ENCODE measurements at places on chromosomes 3 and 15.

DNA sequence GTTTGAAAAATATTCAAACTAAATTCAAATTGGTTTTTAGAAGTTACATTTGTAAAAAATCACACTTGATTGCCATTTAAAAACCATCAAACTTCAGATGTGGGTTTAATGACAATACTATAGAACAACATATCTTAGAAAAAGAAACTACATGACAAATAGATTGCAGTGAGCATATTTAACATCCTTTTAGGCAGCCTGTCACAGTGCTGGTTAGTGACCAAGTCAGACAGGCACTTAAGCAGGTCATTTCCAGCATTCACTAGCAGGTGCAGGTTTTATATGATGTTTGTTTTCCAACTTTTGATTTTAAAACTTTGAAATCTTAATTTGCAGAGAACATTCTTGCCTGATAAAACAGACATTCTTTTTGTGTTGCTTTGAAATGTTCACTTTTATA, 115.7 kb downstream of the MBNL1 start:
- no peak for DNase-seq

DNA sequence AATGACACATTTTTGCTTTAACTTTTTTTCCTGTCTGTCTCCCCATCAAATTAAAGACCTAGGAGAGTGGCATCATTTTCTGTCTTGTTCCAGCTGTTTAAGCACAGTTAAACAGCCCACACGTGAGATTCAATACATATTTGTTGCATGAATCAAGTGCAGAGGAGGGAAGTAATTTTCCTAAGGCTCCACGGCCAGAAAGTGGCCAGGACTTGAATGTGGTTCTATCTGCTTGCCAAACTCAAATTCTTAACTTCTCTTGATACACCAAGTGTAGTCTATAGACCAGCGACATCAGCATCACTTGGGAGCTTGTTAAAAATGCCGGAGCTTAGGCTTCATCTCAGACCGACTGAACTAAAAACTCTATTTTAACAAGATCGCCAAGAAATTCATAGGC, 724.8 kb upstream of the CFAP20DC start:
- no peak for DNase-seq

DNA sequence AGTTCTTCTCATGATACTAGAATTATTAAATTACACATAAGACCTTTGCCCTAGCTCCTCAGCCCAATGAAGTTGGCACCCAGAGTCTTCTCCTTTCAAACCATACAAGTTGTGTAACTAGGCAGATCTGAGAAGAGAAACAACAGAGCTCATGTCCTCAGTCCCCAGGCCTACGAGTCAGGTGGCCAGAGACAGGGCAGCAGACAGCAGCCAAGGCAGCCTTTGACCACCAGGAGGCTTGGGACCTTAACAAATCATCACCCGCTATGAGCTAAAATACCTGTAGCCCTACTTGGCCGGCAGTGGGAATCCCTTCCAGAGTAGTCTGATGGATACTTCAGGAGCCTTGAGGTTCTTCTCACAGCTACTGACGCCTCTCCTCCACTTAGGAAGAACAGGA, 18.3 kb downstream of the STIMATE start:
- DNase-seq: no peak

GRCh38 chr3:143731320-143731719, 116.9 kb downstream of the SLC9A9 start:
- no peak for DNase-seq

DNA sequence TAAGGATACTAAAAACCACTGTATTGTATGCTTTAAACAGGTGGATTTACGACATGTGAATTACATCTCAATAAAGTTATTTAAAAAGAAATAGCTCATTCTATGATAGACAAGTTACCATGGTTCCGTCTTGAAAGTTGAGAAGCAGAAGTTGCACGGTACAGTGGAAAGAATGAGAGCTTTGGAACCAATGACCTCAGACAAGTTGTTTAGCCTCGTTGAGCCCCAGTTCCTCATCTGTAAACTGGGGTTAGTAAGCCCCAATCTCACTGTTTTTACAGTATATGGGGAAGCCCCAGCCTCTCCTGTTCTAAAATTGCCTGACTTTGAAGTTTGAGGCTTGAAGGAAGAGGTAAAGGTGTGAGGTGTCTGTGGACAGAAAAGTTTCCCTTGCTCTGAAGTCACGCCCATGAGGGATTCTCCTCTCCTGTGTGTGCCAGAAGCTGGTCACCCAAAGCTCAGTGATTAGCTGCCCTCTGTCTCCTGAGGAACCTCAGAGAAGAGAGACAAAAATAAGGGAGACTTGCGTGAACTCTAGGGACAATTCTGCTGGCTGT, 10.0 kb downstream of the CRYGS start:
- no peak for DNase-seq

- DNase-seq: no peak
Measured at GRCh38 chr3:168442502-168442901, 346.8 kb upstream of the GOLIM4 start.

- DNase-seq: no peak
Measured at GRCh38 chr3:38843898-38844297, 27.9 kb upstream of the SCN10A start.

DNA sequence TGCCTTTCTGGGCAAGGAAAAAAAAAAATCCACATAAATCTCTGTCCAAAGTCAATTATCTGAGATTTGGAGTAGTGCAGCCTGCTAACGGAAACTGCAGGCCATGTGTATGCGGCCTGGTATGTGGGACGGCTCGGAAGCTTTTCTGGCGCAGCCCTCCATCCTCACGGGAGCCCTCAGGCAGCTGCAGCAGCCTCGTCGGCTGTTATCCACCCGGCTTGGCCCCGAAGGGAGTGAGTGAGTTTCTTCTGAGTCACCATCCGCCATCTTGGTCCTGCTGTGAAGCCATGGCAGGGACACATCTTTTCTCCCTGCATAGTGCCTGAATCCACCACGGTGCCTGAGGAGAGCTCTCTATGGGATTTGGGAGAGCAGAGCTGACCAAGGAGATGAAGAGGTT, 62.8 kb downstream of the POLR2M start:
- no peak for DNase-seq

DNA sequence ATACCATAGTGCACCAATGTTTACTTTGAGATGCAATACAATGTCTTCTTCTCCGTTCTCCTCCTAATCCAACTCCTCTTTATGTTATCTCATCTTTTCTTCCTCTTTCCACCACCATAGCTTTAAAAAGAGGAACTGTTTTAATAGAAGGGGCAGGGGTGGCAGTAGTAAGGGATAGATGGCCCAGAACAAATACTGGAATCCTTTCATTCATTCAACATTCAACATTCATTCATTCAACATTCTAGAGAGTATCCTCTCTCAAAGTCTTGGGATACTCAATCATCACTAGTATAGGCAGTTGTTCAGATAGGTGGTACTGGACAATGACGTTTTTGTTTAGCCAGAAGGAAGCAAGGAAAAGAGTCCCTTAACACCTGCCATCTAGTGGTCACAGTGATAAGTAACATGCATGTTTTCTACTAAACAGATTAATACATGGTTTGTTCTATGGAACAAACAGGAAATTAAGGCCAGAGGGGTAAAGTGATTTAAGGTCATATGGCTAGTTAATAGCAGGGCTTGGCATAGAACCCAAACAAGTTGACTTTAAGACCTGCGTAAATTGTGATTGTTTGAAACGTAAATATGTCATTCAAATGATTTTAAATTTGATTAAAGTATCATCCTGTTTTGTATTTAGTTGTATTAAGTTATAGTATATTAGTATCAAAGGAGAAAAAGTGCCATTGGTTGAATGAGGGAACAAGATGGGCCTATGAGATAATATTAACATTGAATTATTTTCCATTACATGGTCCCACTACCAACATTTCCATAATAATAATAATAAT, 26.9 kb upstream of the EHHADH start:
- DNase-seq: no peak

- DNase-seq: no peak
Measured at GRCh38 chr15:83734487-83734886, 80.6 kb downstream of the ADAMTSL3 start.

DNA sequence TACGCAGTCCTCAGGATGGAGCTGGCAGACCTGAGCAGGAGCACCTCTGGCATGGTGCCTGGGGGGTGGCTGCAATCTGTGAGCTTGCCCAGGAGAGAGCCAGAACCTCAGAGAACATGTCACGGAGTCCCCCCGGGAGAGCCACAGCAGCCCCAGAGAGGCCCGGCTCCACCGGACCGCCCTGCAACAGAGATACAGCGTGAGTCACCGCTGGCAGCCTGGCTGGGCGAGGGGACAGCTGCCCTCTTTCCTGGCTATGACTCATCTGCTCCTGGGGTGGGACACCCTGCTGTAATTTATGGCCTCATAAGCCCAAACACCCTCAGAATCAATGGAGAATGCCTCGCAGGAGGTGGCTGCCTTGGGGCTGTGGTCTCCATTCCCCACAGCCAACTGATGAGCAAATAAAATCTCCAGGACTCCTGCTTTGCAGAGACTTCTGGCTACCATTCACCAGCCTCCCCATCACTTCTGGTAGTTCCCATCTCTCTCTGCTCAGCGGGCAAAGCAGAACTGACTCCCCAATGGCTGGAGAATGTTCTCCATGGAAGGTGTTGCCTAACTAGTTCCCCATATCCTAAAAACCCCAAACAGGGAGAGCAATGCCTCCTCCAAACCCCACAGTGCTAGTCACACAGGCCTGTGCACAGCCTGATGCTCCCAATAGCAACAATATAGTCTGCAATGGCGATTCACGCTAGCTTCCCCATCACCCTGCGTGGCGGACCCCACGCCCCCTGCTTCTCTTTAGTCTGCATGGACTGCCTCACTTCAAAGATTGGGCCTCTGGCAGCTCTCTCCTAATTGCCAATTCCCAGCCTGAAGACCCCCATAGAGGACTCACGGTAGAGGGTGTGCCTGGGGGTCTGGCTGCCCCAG, 21.6 kb downstream of the ACSBG1 start:
- no peak for DNase-seq

DNA sequence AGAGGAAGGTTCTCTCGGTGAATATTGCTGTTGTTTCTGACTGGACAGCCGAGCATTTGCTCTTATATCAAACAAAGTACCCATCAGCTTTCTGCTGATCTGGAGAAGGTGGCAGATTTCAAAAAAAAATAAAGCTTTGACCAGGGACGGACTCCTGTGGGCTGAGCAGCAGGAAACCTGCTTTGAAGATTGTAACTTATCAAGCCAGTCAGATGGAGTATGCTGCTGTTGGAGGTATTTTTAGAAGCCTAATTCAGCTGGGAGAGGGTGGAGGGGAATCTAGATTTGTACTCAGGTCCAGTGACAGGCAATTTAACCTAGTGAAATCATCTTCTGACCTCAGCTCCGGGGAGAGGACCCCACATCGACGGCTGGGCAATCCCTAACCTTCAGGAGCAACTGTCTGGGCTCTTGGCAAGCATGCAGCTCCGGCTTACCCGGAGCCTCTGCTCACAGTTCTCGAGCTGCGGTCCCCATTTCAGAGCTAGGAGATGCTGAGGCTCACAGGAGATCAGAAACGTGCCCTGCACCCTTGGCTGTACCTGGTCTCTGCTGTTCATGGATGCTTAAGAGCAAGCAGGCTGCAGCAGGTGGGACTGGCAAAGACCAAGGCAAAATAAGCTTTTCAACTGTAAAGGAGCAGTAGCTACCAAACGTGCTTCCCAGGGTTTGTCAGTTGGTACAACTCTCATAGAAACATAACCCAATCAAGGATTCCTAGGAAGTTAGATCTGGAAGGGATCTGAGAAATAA, 89.3 kb upstream of the ST8SIA2 start:
- DNase-seq: no peak

GRCh38 chr3:71629711-71630110, 46.2 kb upstream of the FOXP1 start:
- no peak for DNase-seq

- no peak for DNase-seq
Measured at GRCh38 chr3:48662753-48663488, at the start of gene CELSR3. Gene CELSR3 (minus strand): TSS chr3:48662886. CDS start chr3:48662634, 252 bp downstream.

- DNase-seq: no peak
Measured at GRCh38 chr15:50218691-50219090, 36.7 kb downstream of the SLC27A2 start.

DNA sequence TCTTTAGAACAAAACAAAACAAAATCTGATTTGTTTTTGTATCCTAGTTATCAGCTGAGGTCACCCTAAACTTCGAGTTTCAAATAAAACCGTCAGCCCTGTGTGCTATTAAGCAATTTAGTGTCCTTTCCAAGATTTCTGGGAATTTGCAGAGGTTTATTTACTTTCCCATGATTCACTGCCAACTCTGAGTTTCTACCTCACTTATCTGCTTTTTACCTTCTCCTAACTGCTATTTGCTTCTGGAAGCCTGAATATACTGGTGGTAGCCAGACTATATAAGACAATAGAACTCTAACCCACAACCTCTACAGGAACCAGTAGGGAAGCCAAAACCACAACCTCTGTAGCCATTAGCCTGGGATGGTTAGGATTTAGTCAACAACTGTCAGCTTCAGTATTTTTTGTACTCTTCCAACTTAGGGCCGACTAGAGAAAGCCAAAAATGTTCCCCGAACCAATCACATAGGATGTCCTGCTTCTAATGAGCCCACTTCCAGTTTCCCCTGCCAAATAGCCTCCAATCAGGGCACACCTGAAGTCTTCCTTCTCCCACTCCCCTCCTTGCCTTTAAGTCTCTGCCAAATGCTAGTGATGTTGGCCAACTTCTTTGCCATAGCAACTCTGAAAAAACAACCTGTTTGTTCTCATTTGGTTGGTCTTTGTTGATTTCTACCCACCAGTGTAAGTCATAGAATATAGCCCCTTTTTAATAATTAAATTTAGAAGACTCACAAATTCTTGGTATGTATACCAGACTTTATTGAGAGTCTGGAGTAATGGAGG, 273.1 kb downstream of the ULK4 start:
- no peak for DNase-seq

GRCh38 chr3:160671231-160671630, 5.7 kb upstream of the ARL14 start:
- no peak for DNase-seq

DNA sequence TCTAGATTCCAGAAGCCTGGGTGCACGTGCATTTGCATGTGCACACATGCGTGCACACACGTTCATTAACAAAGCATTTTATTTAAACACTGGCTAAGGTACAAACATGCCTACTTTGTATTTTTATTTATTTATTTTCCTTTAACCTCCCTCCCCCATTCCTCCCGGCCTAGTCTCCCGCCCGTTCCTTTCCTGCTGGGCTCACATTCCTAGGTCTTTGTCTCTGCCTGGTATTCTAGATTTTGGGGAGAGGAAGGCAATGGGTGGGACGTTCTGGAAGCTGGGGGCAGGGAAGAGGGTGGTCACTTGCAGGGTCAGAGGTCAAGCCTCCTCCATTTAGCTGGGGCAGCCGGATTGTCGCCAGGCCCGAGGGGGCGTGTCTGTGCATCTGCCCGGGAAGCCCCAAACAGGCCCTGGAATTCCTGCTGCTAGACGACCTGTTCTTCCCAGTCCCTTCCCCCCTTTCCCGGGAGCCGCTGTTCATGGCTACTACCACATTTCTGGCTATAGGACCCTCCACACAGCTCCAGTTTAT, 51.8 kb downstream of the TRIM71 start:
- DNase-seq: no peak

- no peak for DNase-seq
Measured at GRCh38 chr15:93049914-93050578, 39.0 kb downstream of the RGMA start.

GRCh38 chr3:4821975-4822374, 157.3 kb upstream of the BHLHE40 start:
- no peak for DNase-seq

Data from esophagus squamous epithelium (tissue), 5 donors.